Stimulated activated naive B cell treated with anti-CD40 and anti-IgM and Interleukin-4, amounts not matched to agents 10 μg/mL and 1 μg/mL and 100 μg/mL, for 72 hours (primary cell): ENCODE measurements at places on chromosomes 5 and 9.

- no peak for DNase-seq
Observed at GRCh38 chr9:83960991-83961390, 19.0 kb downstream of the HNRNPK start.

GRCh38 chr9:6382681-6383080, 30.3 kb upstream of the UHRF2 start:
- no peak for DNase-seq

DNA sequence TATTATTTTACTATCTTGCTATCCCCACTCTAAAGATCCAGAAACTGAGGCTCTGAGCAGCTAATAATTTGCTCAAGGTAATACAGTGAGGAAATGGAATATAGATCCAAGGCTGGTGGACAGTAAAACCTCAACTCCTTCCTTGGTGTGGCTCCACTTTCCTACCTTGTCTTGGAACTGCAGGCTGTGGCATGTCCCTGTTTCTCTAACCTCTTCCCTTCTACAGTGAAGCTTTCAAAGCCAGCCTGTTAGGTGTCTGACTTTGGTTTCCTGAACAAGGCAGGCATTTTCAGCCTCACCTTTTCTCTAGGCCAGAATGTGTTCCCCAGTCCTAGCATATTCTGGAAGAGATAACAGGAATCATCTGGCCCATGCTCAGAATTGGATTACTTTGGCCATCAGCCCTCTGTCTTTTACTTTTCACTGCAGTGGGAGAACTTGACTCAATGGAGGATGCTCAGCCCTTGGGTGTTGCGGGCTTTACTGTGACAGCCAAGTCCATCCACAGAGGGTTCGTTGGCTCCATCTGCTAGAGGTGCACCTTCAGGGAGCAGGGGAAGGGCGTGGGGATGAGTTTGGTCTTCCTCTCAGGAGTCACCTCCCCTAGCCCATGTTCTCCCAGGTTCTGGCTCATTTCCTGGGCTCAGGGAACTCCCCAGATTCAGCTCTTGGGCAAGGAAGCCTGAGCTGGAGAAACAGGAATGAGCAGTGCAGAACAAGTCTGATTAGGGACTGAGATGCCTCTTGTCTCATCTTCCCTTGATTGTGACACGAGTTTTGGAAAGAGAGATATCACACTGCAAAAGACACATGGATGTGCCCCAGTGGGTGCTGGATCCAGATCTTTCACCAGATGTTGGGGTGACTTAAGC, 1.1 kb downstream of the NIPAL4 start:
- no peak for DNase-seq

DNA sequence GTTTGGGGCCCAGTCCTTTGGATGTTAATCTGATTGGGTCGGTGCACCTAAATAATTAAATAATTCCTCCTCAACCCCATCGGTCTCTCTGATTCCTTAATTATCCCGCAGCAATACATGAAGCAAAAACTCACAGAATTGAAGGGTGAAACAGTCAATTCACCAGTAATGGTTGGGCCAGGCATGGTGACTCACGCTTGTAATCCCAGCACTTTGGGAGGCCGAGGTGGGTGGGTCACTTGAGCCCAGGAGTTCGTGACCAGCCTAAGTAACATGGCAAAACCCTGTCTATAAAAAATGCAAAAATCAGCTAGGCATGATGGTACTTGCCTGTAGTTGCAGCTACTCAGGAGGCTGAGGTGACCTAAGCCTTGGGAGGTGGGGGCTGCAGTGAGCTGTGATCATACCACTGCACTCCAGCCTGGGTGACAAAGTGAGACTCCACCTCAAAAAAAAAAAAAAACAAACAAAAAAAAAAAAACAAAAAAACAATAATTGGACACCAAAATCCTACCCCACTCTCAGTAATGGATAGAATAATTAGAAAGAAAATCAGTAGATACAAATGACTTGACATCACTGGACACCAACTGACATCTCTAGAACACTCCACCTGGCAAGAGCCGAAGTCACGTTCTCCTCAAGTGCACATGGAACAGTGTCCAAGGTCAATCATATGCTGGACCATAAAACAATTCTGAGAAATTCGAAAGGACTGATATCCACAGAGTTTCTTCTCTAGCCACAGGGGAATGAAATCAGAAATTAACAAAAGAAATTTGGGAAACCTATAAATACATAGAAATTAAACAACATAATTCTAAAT, 5.3 kb downstream of the ABO start:
- no peak for DNase-seq

- DNase-seq: no peak
Observed at GRCh38 chr9:20353931-20354652, 268.2 kb downstream of the MLLT3 start.

- no peak for DNase-seq
Observed at GRCh38 chr5:10424124-10424731, 17.5 kb upstream of the ROPN1L start.

- DNase-seq: no peak
Observed at GRCh38 chr9:99350461-99350860, 128.4 kb downstream of the SEC61B start.

DNA sequence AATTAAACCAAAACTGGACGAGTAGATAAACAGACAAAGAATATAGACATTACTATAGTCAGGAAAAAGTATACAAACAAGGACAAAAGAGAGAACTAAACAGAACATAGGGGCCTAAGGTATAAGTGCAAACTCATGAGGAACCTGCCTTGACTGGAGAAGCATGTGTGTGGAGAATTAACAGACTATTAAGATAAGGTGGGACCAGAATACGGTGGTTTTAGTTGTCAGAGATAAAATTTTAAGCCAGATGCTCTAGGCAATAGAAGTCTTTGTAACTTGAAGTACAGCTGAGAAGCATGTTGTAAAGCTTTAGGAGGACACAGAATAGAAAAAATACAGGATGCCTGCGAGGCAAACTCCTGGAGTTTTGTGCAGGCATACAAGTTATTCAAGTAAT, 707.1 kb downstream of the PTPRD start:
- DNase-seq: no peak

GRCh38 chr5:126269511-126269910, 153.7 kb upstream of the GRAMD2B start:
- no peak for DNase-seq

- no peak for DNase-seq
Observed at GRCh38 chr5:1404062-1404461, 41.2 kb downstream of the SLC6A3 start.
